Caco-2 (cell line): ENCODE measurements at places on chromosomes 1 and 21.

DNA sequence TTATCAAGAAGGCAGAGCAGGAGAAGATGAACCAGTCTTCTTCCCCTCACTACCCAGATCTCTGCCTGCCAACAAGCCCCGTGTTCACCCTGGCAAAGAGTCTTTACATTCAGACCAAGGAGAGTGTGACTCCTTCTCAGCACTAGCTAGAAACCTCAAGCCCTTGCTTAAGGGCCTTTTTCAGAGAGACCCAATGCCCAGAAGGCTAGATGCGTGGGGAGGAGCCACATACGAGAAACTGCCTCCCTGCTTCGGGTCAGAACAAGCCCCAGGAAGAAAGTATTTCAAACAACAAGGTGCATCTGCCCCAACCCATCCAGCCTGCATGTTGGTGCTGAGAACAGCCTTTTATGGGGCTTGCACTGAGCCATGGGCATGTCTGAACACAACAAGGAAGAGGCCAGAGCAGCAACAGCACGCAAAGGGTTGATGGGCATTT is 152.7 kb upstream of the CAMK1G start:
- no peak for DNase-seq

DNA sequence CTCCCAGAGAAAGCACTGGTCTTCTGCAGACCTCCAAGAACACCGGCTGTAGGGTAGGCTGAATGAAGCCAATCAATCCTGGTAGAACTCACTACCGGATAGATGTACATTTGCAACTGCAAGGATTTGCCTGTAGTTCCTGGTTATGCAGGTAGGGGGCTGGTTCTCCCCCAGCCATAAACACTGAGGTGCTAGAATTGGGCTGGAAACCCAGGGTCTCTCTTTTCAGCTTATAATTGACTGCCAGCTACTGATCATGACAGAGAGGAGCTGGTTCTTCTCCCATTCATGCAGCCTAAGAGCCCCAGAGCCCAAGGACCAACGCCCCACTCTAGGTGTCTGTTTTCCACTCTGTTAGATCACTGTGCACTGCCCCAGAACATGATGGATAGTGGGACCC is 21.5 kb upstream of the MTARC2 start:
- no peak for DNase-seq

GRCh38 chr1:108957888-108958287 is 5.4 kb downstream of the CLCC1 start:
- DNase-seq: no peak

- no peak for DNase-seq
These were observed 73.9 kb downstream of the CD58 start for GRCh38 chr1:116496898-116497297.

- DNase-seq: no peak
These were observed 46.2 kb upstream of the EDEM3 start for GRCh38 chr1:184800876-184801275.
